Midbrain (tissue), 1 donor: ENCODE measurements at places on chromosomes 6 and 20.

- no peak for DNase-seq
These were observed 46.0 kb upstream of the VSX1 start for GRCh38 chr20:25127761-25128537.

- no peak for DNase-seq
These were observed 214.4 kb downstream of the RNF144B start for GRCh38 chr6:18601516-18602020.

DNA sequence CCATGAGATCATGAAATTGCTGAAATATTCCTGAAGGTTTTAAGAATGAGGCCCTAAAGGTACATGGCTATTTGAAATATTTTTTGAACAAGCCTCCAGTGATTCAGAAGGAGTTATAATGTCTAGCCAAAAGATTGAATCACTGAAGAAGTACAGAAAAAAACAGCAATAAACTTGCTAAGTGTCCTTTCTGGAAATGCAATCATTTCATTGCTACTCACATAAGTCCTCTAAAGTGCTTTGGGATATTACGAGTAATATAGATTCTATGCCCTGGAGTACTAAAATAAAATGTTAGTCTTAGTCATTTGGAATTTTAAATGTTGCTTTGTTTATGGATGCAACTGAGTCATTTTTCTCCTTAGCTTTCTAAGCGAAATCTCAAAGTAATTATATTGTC, 32.7 kb downstream of the CENPW start:
- no peak for DNase-seq

- no peak for DNase-seq
These were observed 13.0 kb downstream of the ATRN start for GRCh38 chr20:3483784-3484183.

- no peak for DNase-seq
These were observed 45.4 kb upstream of the NKX2-2 start for GRCh38 chr20:21559305-21559704.

- DNase-seq, result no peak
These were observed 68.1 kb downstream of the BMP2 start for GRCh38 chr20:6835609-6836008.

DNA sequence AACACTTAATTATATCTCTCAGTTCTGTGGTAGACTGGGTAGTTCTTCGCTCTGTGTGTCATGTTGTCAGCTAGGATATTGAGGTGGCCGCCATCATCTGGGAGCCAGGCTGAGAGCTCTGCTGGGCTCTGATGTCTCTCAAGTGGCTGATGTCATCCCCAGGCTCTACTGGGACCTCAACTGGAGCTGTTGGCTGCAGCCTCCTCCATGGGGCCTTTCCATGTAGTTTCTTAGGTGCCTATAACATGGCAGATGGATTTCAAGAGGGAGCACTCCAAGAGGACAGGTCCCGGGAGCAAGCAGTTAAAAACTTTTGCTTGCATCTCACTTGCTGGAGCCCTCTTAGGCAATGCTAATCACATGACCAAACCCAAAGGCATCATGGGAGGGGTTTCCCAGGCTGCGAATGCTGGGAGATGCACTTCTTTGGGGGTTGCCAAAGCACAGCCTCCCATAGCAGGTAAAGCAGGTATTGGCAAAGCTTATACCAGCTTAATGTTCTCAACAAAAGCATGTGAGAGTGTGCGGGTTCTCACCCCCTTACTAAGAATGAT, 129.8 kb downstream of the TMEM242 start:
- DNase-seq, result no peak

- no peak for DNase-seq
These were observed 187.3 kb downstream of the GPX5 start for GRCh38 chr6:28712982-28713381.

DNA sequence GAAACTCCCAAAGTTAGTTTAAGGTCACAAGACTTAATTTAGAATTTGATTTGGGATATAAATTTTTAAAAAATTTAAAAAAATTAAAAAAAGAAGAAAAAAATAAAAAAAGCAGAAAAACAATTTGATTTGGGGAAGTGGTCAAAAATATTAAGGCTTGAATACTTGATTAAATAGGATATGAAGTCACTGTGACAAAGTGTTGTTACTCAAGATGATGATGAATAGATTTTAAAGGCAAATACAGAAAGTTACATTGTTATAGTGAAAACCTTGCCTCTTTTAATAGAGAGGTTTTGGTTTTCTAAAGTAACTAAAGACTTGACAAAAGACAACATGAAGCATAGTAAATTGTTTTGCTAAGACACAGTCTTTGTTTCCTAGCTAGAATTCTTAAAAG, 7.2 kb downstream of the CST9 start:
- DNase-seq, result no peak

- no peak for DNase-seq
These were observed 340.2 kb upstream of the CHD6 start for GRCh38 chr20:41958391-41958790.
